Esophagus squamous epithelium (tissue), 5 donors: ENCODE measurements at places on chromosomes 11 and 22.

DNA sequence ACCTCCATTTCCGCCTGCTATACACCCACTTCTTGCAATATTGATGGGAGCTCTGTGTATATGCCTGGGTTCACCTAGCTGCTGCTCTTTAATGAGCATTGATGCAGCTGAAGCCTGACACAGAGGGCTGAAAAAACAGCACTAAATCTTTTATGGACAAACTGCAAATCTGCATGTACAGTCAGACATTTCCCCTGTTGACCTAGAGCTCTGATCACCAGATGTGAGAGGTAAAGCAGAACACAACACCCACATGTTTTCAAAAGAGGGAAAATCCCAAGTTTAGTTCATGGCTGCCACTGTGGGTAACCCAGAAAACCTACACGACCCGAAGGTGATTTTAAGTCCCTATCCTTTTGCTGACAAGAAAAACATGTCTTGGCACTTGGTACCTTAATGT is 303.0 kb upstream of the PITPNB start:
- no peak for DNase-seq

DNA sequence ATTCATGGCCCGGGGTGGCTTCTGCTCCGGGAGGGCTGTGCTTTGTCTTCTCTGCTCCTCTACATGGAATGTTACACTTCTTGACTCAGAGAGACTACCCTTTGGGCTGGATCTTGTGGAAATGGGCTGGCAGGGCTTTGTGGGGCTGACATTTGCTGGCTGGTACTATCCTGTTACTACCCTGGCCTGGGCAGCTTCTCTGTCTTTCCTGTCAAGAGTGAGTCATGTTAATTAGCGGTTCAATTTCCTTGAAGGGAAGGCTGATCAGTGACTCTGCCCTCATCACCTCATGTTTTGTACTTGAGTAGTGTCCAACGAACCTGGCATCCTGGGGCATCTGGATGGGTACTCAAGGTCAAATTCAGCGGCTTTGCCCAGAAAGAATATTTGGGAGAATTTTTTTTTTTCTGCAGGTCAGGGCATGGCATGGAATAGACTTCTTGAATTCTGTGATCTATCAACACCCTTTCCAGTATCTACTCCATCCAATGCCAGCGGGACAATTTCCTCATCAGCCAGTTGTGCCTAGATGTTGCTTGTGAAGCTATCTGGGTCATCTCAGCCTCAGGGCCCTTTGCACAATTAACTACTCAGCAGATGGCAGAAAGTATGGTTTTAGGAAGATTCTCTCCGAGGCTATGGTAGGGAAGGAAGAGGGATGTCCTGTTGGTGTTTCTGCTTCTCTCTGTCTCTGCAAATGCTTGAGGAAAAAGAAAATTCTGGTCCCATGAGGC is 140.5 kb upstream of the PLET1 start:
- no peak for DNase-seq

- DNase-seq: no peak
Measured at GRCh38 chr11:26439854-26440253, 107.9 kb downstream of the ANO3 start.

GRCh38 chr11:105923807-105924206 is 98.2 kb downstream of the MSANTD4 start:
- no peak for DNase-seq

- DNase-seq: no peak
Measured at GRCh38 chr22:39353346-39353745, 3.6 kb downstream of the SYNGR1 start.

DNA sequence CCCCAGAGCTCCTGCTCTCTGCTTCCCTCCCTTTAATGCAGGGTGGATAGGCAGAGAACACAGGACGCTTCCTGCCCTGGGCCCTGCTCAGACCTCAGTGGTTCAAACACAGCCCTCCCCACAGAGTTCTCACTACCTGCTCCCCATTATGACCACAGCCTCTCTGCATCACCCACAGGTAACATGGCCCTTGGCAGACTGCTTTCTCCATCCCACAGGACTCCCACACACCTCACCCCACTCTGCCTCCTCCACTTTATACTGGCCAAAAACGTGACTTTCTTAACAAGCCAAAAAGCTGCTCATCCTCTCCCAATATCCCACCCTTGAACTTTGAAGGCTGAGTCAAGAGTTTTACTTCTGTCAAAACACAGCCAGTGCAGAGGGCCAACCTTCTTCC is 33.8 kb downstream of the BUD13 start:
- no peak for DNase-seq

DNA sequence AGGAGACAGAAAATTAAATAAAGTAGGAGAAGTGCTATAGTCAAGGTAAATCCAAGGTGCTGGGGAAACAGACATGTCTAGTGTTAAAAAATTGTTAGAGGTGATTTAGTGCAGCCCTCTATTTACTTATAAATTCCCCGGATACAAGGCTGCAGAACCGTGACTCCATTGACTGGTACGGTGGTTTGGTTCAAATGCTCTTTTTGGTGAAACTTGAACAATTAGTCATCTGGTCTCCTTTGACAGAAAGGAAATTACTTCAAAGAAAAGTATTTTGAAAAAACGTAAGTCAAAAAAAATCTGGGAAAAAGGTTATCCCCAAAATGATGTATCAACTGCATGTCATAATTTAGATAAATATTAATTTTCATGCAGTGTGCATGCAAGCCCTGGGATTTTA is 399.2 kb downstream of the CNTN5 start:
- no peak for DNase-seq

- DNase-seq: no peak
Measured at GRCh38 chr11:96149743-96150555, 193.0 kb downstream of the MAML2 start.

GRCh38 chr11:34614344-34615104 is 6.4 kb upstream of the EHF start:
- no peak for DNase-seq

- DNase-seq: no peak
Measured at GRCh38 chr11:104402812-104403521, 239.0 kb upstream of the PDGFD start.

DNA sequence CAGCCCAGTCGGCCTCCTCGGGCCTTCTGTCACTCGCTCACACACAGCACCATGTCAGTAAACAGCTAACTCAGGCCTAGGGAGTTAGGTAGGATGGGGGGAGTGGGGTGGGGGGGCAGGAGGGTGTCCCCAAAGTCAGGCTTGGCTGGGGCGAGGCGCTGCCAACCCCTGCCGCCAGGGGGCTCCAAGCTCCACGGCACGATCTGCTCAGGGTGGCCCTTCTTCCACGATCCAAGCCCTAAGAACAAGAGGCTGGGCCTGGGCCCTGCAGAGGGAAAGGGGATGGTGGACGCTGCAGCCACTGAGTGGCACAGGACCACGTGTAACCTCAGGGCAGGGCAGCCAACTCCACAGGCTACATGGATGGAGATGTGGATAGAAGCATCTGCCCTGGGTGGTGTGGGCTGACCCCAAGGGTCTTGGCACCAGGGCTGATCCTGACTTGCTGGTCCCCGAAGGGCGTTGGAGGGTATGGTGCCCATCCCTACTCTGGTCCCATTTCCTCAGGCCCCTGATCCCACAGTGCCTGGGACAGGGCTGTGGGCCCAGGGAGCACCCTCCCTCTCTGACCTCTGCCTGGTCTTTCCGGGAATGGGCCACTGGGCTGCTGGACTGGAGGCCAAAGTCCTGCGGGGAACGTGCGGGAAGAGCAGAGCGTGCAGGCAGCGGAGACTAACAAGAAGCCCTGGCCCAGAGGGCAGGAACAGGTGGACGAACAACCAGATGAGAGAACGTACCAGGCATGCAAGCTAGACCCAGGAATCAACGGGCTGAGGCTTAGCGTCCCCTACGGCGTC is 29.1 kb upstream of the TXNRD2 start:
- DNase-seq: no peak

DNA sequence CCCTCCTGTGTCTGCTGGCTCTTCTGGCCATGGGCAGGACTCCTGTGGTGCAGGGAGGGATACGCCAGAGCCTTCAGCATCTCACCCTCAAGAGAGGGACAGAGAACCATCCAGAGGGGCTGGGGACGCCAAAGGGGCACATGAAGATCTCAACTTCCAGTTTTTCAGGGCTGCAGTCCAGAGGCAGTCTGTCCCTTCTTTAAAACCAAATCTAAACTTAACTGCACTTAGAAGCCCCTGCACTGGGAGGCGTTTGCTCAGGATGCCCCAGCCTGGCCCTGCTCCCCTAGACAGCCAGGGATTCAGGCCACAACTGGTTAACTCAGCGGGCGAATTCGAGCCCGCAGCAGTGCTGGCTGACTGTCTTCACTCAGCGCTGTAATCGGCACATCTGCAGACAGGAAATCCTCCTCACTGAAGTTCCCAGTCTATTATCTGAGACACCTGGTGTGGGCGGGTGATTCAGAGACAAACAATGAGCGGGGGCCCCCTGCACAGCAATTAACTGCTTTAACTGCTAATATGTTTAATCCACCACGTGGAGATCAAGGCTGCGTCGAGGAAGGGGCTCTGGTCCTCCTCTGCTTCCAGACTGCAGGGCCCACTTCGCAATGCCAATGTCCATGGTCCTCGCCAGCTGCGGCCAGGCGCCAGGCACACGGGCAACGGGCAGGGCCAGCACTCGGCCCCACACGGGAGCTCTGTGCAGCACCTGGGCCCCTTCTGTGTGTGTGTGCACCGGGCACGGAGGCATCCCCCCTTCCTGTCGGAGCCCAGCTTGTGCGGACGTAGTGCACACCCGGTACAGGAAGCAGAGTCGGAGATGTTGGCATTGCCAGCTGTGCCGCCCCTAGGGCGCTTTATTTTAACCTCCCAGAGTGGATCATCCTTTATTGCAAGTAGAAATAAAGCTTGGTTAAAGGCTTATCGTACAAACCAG is 36.9 kb upstream of the GNB1L start:
- DNase-seq: no peak

DNA sequence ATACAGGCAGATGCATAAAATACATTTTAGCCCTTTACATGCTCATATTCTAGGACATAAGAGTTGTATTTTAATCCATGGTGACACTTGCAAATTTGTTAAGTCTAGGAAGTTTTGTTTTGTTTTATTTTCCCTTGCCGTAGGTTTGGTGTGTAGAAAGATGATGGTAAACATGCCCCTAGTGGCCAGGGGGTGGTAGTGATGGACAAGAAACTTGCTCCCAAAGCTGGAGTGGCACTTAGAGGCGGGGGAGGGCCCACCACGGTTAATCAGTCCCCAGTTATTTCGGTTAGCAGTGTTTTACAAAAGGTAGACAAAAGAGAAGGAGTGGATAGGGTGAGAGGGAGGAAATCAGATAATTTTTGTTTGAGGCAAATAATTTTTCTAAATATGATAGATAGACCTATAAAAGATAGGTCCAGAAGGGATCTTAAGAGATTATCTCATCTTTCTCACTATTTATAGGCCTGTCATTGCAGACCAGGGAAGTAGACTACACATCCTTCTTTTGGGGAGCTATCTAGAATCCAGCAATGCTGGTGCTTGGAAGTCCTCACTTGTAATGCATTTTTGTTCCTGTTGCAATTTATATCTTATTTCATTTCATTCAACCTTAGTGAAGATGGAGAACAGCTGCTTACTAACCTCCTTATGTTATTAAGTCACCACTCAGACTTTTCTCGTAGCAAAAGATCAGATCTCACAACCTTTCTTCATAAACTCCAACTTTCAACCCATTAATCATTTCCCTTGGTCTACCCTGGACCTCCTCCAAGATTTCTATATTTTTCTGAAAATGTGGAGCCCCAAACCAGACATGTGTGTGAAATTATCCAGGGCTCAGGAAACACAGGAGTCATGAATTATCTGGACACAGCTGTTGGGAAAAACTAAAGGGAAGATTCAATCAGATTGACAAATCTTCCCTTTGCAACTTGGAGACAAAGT is 5.9 kb upstream of the BDNF start:
- no peak for DNase-seq

DNA sequence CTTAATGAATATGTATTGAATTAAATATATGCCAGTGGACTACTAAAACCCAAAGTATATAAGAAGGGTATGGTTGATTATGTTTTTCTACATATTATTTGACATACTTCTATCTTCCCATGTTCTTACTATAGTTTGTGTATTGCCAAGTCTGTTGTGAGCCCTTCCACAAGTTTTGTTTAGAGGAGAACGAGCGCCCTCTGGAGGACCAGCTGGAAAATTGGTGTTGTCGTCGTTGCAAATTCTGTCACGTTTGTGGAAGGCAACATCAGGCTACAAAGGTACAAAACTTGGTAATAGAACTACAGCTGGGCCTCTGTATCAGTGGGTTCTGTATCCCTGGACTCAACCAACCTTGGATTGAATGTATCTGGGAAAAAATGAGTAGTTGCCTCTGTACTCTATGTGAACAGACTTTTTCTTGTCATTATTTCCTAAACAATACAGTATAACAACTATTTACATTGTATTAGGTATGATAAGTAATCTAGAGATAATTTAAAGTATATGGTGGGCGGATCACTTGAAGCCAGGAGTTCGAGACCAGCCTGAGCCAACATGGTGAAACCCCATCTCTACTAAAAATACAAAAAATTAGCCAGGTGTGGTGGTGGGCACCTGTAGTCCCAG is 38.7 kb upstream of the TTC36 start:
- DNase-seq: no peak

GRCh38 chr11:8601376-8602133 is 7.5 kb upstream of the STK33 start:
- no peak for DNase-seq

- no peak for DNase-seq
Measured at GRCh38 chr11:1750481-1750839, at the start of gene IFITM10. IFITM10 (minus strand) TSS chr11:1750595; CDS start chr11:1750442, 153 bp downstream.

DNA sequence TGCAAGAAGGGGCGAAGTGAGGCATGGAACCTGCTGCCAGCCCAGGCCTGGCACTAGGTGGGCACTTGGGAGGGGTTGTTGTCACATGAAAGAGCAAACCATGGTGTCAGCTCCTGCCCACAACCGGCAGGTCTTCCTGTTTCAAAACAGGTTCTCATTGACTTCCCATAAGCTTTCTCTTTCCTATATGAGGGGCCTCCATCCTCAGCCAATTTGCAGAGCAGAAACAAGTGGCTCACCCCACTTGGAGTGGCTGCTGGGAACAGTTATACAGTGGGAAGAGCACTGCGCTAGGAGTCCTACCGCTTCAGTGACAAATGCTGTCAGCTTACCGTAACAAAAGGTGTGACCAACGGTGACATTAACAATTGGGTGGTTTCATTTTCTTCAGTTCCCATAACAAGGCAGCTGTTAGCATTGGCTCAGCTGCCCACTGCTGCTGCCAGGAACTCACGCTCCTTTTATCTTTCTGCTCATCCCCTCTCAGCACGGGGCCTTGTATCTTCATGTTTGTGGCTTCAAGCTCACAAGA is 10.2 kb upstream of the SSTR3 start:
- DNase-seq: no peak

GRCh38 chr22:32745996-32746322 is 55.5 kb upstream of the TIMP3 start:
- DNase-seq: no peak

- no peak for DNase-seq
Measured at GRCh38 chr11:62880231-62880802, 379 bp upstream of the SLC3A2 start.

DNA sequence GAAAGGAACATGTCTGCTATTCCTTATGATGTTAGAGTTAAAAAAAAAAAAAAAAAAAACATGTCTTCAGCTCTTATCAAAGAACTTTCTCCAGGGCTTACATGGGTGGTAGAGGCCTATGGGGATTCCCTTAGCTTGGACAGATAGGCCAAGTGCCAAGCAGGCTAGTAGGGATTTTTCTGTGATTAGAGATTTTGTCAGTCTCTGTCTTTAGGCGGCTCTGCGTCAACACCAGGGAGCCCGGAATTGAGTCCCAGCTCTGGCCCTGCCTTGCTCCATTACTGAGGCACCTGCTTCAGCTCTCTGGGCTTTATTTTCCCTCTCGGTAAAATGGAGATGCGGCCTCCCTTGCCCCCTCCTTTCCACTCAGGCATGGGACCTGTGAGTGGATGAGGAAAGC is 13.1 kb downstream of the CRY2 start:
- no peak for DNase-seq

- DNase-seq: no peak
Measured at GRCh38 chr11:15169815-15170551, 55.3 kb downstream of the INSC start.

GRCh38 chr22:32562916-32563315 is 88.3 kb downstream of the FBXO7 start:
- DNase-seq: no peak
